ENCODE measurements at places on chromosomes 6 and 20.

DNA sequence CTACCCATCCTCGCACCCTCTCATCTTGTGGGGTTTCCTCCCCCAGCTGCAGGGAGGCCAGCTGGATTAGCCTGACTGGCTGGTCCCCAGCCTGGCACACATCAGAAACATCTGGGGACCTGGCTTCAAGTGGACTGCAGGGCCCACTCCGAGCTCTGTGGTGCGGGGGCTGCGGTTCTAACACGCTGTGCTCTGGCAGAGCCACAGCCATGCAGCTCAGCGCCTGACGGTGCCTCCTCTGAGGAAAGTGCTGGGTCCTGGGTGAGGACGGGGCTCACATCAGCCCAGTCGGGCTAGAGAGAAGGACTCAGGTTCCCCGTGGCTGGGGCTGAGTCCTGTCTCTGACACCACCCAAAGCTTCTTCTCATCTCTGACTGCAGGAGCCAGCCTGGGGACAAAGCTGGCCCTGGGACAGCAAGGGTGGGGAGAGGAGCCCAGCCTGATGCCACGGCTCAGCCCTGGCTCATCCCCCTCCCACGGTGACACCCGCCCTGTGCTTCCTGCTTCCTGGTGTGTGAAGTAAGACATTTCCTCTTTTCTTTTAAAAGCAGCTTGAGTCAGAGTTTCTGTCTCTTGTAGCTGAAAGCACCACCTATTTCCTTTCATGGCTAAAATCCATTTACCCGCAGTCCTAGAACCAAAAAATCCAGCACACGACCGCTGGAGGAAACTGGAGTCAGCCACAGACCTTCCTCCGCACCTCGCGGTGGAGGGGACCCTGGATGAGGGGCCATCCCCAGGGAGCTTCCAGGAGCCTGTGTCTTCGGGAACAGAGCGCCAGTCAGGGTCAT lies 127.4 kb upstream of the AFDN start:
- peak; percentile 90 for DNase-seq

- DNase-seq: no peak
Measured at GRCh38 chr6:23620911-23621401, 505.1 kb upstream of the NRSN1 start.

- no peak for DNase-seq
Measured at GRCh38 chr6:32604434-32604877, 14.8 kb upstream of the HLA-DRB1 start.

DNA sequence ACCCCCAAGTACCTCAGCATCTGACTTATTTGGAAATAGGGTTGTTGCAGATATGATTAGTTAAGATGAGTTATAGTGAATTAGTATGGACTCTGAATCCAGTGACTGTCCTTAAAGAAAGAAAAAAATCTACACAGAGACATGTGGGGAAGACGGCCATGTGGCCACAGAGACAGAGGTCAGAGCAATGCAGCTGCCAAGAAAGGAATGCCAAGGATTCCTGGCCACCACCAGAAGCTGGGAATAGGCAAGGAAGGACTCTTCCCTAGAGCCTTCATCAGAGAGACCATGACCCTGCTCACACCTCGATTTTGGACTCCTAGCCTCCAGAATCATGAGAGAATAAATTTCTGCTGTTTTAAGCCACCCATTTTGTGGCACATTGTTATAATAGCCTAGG lies 81.8 kb downstream of the FYN start:
- DNase-seq: no peak

DNA sequence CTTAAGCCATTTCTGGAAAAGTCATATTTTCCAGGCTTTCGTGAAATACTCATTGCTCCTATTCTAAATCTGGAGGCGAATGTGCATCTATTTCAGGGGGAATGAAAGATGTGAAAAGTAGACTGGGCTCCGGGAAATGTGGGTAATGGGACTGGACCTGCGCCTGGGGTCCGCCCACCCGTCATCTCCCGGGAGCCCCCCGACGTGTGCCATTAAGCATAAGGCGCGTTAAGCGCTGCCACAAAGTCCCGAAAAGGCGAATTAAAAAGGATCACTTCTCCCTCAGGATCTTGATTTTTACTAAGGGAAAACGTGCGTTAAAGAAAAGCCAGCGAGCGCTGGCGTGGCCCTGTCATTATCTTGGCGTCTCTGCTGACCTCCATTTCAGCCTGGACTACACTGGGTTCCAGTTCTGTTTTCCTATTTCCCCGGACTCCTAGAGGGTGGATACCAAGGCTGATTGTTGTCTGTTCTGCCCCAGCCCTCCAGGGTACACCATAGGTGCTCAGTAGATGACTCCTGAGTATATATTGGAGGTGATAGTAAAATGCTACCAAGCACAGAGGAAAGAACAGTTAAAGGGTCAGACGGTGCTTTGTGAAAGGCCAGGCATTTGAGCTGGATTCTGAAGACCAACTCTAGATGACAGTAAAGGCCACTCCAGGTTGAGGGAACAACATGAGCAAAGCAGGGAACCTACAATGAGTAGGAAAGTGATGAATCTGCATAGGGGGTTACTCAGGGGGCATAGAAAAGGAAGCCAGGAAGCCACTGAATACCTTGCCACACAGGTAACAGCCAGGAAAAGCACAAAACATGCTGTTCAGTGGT lies 89.2 kb upstream of the ARID1B start:
- DNase-seq: peak; percentile 9

DNA sequence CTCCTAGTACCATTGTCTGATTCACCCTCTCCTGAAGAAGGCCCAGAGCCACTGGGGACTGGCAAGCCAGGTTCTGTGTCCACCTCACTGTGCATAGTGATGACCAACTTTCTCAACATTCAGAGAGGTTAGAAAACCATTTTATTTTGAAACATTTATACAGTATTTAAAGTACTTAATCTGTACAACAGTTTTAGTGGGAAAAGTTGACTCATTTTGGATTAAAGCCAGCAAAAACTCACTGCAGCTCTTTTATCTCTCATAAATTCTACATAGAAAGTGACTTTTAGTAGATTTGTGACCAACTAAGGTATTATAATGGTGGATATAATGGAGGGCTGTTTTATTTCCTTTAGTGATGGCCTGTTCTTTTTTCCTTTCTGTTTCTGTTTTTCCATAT lies 9.7 kb downstream of the TULP4 start:
- DNase-seq: no peak

DNA sequence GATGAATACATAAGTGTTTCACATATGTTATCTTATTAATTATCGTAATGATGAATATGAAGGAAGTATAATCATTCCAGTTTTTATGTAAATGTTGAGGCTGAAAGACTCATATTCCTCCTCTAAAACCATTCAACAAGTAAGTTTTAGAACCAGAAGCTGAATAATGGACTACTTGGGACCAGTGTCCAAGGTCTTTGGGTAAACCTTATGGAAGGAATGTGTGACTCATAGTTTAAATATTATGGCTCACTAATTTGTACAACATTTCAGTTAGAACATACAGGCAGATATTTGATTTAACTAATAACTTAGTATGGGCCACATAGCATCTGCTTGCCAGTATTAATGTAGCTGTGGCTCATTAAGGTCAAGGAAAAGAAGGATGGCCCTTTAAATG lies 209.6 kb downstream of the TFAP2B start:
- DNase-seq: no peak

DNA sequence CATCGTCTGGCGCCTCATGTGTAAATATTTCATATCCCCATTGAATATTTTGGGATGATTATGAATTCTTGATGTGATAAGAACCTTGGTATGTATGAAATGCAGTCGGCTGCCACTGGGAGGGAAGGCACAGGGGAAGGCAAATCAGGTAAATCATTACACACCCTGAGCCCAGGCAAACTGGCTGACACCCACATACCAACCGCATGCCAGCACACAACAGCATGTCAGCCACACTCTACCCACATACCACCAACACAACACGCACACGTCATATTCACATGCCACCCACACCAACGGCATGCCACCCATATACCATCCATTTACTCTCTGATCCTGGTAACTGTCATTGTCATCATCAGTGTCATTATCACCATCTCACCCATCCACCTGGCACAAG lies 28.3 kb upstream of the MDGA1 start:
- DNase-seq: no peak

DNA sequence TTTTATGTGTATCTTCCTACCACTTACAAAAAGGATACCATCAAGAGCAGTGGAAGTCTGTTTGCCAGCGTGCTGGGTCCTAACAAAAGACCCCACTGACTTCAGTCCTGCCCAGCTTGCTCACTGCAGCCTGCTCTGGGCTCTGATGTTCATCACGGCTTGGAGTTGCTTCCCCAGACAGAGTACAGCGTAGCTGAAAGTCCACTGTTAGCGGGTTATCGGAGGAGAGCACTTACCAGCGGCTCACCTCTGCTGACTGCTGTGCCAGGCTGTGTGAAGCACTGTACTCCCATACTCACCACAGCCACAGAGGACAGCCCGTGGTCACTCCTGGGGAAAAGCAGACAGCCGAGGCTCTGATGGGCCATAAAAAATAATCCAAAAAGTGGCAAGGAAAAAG lies 40.2 kb downstream of the CTCFL start:
- DNase-seq: no peak

GRCh38 chr6:112389842-112390241 lies 42.7 kb downstream of the RFPL4B start:
- no peak for DNase-seq

DNA sequence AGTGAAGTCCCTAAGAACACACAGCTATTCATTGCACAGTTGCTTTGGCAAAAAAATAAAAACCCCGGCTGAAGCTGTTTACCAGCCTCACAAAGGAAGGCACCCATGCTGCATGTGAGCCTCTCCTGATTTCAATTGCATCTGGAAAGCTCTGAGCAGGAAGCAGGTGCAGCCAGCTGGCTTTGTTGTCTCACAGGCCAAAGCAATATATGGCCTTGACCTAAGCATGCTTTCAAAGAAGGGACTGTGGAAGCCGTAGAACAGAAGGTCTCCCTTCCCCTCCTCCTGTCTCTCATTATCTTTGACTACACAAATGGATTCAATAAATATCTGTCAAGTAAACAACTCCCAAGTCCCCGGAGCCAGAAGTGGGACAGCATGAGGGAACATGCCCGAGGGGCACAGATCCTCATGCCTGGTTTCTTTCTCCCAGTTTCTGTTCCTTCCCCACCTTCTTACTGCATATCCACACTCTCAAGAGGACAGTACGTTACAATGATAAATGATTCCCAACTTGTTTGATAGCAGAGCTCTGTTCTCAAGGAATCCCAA lies 57.2 kb upstream of the PCSK2 start:
- DNase-seq: no peak

- DNase-seq: no peak
Measured at GRCh38 chr6:34148631-34149451, 3.0 kb upstream of the GRM4 start.

- no peak for DNase-seq
Measured at GRCh38 chr6:6912817-6913744, 194.7 kb upstream of the RREB1 start.
